ENCODE measurements at places on chromosomes 13 and 19.
A peak's percentile ranks its signal among the peaks of the same experiment; 100 is the strongest.

GRCh38 chr13:66446413-66446812 lies 783.7 kb downstream of the PCDH9 start:
- DNase-seq, result no peak

- no peak for DNase-seq
Measured at GRCh38 chr19:27752530-27753184, 1460.3 kb downstream of the UQCRFS1 start.

- DNase-seq, result peak; percentile 67
Measured at GRCh38 chr13:64248371-64249065, 2832.9 kb upstream of the PCDH20 start.

DNA sequence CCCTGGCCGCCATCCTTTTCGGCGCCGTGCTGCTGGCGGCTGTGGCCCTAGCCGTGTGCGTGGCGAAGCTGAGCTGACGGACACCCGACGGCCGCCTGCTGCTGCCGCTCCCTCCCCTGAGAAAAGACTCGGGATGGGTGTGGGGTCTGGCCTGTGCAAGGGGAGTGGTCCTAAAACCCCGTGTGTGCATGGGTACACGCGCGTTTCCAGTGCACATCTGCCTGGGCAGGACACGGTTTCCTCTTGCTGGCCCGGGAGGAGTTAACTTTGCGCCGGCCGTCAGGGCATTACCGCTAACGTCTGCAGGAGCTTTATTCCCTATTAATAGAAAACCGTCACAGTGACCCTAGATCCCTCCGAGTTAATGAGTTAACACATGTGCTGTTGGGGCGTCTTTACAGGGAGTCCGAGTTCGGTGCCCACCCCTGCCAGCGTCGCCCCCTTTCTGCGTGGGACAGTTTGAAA lies 1.3 kb downstream of the RGS9BP start:
- DNase-seq, result no peak

GRCh38 chr13:112688560-112689302 lies 1.1 kb upstream of the ATP11A start:
- no peak for DNase-seq
